T-cell (primary cell): ENCODE measurements at places on chromosomes 6 and 20.
A peak's percentile ranks its signal among the peaks of the same experiment; 100 is the strongest.

DNA sequence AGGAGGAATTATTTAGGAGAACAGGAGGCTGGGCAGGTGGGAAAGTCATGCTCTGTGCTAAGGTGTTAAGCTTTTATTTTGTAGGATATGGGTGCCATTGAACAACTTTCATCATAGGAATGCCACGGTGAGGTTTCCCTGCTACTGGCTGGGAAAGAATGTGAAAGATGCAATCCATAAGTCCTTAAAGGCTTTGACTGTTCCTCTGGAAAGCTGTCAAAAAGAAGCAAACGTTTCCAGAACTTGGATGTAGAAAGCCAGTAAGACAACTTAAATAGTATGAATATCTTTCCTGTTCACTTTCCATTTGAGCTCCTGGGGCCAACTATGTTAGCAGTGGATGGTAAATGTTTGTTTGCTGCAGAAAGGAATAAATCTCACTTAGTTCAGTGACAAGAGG lies 574.4 kb downstream of the RNF144B start:
- no peak for DNase-seq

GRCh38 chr6:63403725-63404124 lies 83.9 kb upstream of the LGSN start:
- DNase-seq = no peak

- DNase-seq = no peak
Measured at GRCh38 chr6:168061269-168062210, 17.5 kb downstream of the FRMD1 start.

- no peak for DNase-seq
Measured at GRCh38 chr6:143701349-143702234, 23.8 kb downstream of the PHACTR2 start.

DNA sequence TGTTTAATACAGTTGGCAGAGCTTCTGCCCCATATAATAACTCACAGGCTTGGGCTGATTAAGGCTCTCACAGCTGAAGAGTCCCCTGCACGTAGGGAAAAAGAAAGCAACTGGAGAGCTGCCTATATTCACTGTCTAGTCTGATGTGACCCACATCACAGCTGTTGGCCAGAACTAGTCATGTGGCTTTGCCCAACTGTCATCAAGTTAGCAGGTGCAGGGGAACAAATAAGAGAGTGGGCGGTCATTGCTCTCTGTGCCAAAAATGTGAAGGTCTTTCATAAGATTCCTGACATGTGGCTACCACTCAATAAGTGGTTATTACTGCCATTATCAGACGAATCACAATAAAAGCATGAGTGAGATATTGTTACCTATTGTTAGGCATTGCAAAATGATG lies 665.2 kb downstream of the DOK5 start:
- DNase-seq = no peak

DNA sequence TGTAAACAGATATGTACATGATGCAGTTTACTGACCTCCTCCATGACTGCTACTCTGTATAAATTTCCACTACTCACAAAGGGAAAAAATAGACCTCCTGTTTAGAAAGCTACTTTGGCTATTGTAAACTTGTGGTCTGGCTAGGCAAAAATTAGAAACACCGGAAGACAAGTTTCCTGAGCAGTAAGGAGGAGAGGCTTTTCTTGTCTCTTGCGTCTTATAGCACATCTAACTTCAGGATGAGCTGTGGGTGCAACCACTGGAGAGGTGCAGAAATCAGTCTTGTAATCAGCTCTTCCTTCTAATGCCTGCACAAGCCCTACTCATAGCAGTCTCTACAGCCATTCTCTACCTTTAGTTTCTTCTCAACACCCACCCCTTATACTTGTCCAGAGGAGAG lies 296.5 kb upstream of the SLC35B3 start:
- DNase-seq = no peak

- no peak for DNase-seq
Measured at GRCh38 chr20:40188319-40188718, 500.7 kb downstream of the MAFB start.

GRCh38 chr6:33992191-33992590 lies 153.7 kb downstream of the GRM4 start:
- DNase-seq = no peak

DNA sequence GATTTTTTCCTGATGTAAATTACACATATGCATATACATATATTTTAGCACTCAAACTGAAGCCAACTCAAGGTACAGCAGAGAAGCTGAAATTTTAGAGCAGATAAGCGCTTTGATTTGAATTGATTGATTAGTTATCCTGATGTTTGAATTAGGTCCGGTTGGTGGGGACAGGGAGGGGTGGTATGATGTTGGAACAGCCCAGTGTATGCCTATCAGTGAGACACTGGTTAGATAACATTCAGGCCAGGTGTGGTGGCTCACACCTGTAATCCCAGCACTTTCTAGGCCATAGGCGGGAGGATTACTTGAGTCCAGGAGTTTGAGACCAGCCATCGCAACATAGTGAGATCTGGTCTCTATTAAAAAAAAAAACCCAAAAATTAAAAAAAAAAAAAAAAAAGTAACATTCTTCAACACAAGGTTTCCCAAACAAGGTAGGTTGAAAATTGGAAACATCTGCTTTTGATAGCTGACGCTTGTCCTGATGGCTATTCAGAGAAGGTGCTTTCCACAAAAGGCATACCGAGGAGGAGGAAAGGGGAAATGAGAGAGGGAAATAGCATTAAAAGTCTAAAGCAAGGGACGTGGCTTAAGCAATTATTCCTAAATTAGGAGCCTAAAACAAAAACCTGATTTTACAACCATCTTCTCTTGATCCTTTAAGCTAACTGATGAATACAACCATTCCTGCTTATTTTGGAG lies 288.4 kb upstream of the JARID2 start:
- no peak for DNase-seq

DNA sequence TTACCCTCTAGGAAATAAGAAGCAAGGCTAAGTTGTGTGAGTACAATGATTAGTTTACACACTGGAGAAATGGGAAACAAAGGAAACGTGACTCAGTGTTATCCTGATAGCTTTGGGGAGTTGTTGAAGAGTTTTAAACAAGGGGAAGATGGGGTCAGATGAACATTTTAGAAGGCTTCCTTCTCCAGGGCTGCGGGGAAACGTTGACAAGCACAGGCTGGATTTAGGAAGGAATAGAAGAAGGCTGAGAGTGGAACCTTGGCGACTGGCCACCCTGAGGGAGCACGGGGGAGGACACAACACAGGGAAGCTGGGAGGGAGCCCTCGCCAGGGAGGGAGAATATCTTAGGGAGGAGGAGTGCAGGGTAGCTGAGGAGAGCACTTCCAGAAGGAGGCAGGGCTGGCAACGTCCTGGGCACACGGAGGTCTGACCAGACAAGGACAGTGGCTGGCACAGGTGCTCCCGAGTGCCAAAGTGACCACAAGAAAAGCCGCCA lies 134.7 kb downstream of the AIG1 start:
- no peak for DNase-seq

DNA sequence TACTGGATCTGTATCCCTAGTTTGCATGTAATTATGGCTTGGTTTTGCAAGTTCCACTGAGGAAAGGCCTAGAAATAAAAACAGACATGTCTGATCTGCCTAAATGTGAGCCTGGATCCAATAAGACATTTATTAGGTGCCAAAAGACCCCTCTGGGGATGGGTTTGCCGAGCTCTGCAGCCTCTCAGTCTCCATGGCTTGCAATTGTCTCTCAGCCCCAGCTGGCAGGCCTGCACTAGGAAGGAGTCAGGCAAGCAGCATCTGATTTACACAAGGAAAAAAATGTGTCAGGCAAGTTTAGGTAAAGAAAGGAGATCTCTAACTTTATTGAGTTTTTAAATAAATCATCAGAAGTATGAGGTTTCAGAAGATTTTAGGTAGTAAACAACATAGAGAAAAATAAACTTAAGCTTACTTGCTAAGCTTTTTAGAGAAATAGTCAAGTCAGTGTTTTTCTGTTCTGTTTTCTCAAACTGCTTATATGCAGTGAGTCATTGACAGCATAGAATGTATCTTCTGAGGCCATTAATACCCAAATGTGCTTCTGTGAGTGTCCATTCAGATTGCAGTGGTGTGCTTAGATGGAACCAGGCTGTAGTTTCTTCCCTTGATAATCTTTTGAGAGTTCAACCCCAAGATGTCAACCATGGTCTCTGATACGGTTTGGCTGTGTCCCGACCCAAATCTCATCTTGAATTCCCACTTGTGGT lies 121.0 kb downstream of the FHL5 start:
- no peak for DNase-seq

- peak; percentile 40 for DNase-seq
Measured at GRCh38 chr6:132354517-132355167, 46.6 kb downstream of the MOXD1 start.

- no peak for DNase-seq
Measured at GRCh38 chr6:72654071-72654621, 32.3 kb downstream of the KCNQ5 start.

DNA sequence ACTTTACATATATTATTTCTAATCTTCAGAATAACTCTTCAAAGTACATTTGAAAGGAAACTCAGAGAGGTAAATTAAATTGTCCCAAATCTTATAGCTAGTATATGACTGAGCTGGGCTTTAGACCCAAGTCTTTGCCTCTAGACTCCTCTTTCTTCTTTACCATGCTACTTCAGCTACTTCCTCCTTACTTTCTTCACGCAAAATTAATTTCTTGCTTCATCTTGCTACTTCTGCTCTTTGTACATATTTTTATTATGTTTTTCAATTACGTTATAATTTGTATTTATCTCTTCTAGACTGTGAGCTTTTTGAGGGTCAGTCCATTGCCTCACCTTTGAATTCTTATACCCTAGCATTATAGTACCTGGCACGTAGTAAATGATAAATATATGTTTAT lies 5.3 kb downstream of the TMEM170B start:
- DNase-seq = no peak

- DNase-seq = no peak
Measured at GRCh38 chr20:23125625-23126191, 39.6 kb upstream of the CD93 start.

DNA sequence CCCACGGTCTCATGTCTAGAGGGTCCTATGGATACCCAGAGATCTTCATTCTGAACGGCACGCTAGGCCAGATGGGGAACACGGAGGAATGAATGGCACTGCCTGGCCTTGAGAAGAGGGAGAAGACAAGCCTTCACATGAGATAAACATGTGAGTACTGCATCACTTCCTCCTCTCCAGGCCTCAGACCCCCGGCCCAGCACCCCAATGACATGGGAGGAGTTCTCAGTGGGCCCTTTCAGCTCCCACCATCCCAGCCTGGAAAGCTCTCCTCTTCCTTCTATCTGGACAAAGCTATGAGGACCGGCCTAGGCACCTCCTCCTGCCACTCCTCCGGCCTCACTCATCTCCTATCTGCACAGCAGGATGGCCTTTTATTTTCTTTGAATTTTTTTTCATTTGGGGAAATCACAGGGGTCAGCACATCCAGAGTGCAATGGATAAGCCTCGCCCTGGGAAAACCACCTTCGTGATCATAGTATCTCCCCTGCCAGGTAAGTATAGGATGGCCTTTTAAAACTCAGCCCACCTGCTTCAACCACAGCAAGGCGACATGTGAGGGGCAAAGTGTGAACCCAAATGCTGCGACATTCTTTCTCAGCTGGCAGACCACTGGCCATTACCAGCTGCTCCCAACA lies 39.2 kb upstream of the CDKN1A start:
- no peak for DNase-seq

GRCh38 chr20:49985617-49986016 lies 2.8 kb downstream of the SNAI1 start:
- no peak for DNase-seq

- no peak for DNase-seq
Measured at GRCh38 chr6:21371061-21371460, 222.5 kb upstream of the SOX4 start.

DNA sequence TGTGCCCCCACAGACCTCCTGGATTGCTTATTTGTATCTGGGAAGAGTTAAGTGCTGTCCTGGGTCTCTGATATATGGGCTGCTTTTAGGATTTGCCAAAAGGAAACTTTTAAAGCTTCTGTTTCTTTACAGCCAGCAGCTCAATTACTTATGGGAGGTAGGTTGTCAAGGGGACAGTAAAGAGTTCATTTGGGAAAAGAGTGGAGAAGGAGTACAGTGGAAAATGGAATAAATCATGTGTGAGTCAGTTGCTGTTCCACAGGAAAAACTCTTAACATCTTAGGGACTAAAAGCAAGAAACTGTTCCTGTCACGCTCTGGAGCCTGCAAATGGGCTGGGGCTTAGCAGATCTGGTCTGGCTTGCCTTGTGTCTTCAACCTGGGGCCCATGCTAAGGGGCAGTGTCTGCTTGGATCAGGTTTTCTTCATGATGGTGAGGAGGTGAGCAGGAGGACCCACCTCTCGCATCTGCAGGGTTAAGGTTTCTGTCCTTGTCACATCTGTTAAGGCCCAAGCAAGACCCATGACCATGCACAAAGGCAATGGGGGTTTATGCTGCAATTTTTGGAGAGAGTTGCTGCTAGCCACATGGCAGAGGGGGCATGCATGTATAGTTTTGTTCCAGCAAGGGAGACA lies 8.7 kb upstream of the CST1 start:
- DNase-seq = no peak

- DNase-seq = no peak
Measured at GRCh38 chr6:16358531-16359138, 120.2 kb downstream of the GMPR start.

GRCh38 chr6:19590501-19591131 lies 246.6 kb upstream of the ID4 start:
- DNase-seq = no peak

GRCh38 chr6:162123797-162124196 lies 603.8 kb downstream of the PRKN start:
- no peak for DNase-seq

- DNase-seq = no peak
Measured at GRCh38 chr20:47821481-47822100, 36.3 kb upstream of the SULF2 start.

DNA sequence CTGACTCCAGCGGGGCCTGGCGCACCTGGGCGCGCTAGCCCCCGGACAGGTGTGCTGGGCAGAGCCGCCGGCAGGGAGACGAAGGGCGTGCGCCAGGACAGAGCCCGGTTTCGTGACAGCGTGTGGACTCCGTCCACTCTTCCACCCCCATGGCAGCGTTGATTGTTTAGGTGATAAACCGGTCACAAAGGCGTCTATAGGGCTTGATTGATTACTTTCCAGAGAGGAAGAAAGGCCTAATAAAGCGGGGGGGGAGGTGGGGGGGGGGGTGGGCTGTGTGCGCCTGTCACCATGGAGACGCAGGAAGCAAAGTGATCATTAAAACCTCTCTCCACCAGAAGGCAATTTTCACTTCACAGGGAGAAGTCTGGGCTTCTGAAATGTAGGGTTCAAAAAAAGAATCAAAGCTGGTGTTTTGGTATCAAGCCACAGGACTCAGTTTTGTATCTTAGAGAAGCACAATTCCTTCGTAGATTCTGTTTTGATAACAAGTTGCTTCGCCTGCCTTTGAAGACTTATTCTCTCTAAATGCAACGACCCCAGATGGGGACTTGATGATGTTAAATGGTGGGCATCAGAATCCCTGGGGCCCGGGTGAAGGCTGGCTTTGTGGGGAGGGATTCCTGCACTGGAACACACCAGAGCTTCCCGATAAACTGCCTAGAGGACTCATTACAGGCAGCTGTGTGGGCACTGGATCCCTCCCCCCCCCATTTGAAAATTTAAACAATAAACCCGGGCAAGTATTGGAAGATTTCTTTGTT lies 1.4 kb downstream of the PHACTR3 start:
- DNase-seq = no peak

- DNase-seq = no peak
Measured at GRCh38 chr20:24309596-24309995, 159.8 kb upstream of the SYNDIG1 start.

GRCh38 chr20:4108495-4109306 lies 93.3 kb upstream of the RNF24 start:
- peak; percentile 33 for DNase-seq
